ENCODE measurements at places on chromosomes 7 and 10.

DNA sequence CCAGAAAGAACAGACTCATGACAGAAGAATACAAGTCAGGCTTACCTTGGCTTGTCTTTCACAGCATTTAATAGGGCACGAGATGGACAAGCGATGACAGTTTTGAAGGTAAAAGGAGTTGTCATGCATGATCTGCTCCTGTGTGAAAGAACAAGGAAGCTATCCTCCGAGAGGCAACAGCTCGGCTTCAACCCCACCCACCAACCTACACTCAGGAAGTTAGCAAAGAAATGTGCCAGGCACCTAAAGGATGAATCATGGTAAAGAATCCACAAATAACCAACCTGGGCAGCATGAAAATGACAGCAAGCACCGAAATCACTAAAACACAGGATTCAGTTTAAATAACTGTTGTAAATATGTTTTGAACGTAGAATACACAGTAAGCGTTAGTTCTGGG lies 700.2 kb downstream of the TYW1 start:
- H3K4me1 ChIP-seq = no peaks in the 10 kb centered on the region
- no peak for DNase-seq
- H3K4me3 ChIP-seq = no peak overlapping the region
- no peaks in the 10 kb centered on the region for H3K27me3 ChIP-seq
- no peak overlapping the region for H3K27ac ChIP-seq

- H3K27me3 ChIP-seq = no peaks in the 10 kb centered on the region
- H3K27ac ChIP-seq = no peak overlapping the region
- no peaks in the 10 kb centered on the region for H3K4me1 ChIP-seq
- no peak overlapping the region for H3K4me3 ChIP-seq
- no peaks in the 10 kb centered on the region for H3K36me3 ChIP-seq
- DNase-seq = no peak
Observed at GRCh38 chr7:55164527-55164926, 145.7 kb downstream of the EGFR start.

DNA sequence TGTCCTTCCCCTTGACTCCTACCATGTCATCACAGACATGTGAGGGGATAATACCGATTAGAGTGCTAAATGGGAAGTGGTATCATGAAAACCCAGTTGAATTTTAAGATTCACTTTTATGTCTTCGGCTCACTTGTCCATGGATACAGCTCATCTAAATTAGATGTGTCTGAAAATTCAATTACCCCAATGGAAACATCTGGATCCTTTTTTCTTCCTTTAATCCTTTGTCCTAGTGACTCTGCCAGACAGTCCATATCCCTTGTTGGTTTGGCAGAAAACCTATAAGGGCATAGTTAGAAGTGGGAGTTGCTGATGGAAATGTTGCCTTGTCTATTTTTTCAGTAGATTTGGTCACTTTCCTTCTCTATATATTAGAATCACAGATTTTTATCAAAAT lies 271.9 kb downstream of the MTERF1 start:
- no peaks in the 10 kb centered on the region for H3K36me3 ChIP-seq
- H3K4me3 ChIP-seq = no peak overlapping the region
- H3K27ac ChIP-seq = no peak overlapping the region
- no peaks in the 10 kb centered on the region for H3K27me3 ChIP-seq
- no peaks in the 10 kb centered on the region for H3K4me1 ChIP-seq

- H3K27ac ChIP-seq = no peak overlapping the region
- no peaks in the 10 kb centered on the region for H3K4me1 ChIP-seq
- H3K4me3 ChIP-seq = no peak overlapping the region
- no peaks in the 10 kb centered on the region for H3K36me3 ChIP-seq
- no peak for DNase-seq
Observed at GRCh38 chr10:98908868-98909267, 326.8 kb downstream of the HPSE2 start.

DNA sequence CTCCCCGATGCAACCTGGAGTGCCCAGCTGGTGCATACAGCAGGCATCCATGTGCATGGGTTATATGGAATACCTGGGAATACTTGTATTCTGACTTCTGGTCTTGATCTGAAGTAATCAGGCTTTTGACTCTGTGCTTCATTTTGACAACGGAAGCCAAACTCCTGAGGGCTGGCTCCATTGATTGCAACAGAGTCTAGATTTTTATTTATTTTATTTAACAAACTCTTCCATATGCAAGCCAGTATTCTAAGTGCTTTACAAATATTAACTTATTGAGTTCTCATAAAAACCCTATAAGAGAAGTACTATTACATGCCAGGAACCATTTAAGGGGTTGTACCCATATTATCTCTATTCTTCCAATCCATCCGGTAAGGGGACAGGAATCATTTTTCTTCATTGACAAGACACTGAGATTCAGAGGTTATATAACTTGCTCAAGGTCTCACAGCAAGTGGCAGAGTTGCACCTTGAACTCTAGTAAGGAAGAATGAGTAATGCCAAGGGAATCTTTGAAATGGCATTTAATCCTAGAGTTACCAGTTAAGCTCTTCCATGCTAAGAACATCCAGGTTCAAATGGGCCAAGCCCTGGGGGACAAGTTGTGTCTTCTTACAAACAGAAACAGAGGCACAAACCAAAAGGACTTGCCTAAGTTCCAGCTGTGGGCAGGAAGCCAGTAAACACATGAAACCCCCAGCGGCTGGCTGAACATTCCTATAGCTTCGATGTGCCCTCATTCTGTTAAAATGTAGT lies 241.0 kb downstream of the WDR11 start:
- no peaks in the 10 kb centered on the region for H3K4me1 ChIP-seq
- no peak overlapping the region for H3K27ac ChIP-seq
- no peaks in the 10 kb centered on the region for H3K36me3 ChIP-seq
- no peak overlapping the region for H3K4me3 ChIP-seq

- no peak overlapping the region for H3K4me3 ChIP-seq
- H3K4me1 ChIP-seq = no peaks in the 10 kb centered on the region
- H3K36me3 ChIP-seq = no peaks in the 10 kb centered on the region
- H3K27ac ChIP-seq = no peak overlapping the region
Observed at GRCh38 chr7:30920021-30920583, 8.4 kb downstream of the AQP1 start.

DNA sequence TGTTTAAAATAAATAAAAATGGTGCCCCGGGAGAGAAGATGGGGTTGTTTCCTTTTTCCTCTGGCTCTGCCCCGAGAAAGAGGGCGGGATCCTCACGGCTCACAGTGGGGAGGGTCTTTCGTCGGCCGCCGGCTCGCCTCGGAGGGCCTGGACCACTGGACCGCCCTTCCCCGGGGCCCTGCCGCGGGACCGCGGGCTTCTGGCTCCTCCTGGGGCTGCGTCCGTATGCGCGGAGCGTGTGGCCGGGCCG lies 3.5 kb upstream of the IGF2BP3 start:
- DNase-seq = no peak
- peaks cover 3% of the 10 kb centered on the region for H3K36me3 ChIP-seq
- no peak overlapping the region for H3K4me3 ChIP-seq
- peaks cover 68% of the 10 kb centered on the region for H3K27me3 ChIP-seq
- peaks cover 29% of the 10 kb centered on the region for H3K4me1 ChIP-seq
- H3K27ac ChIP-seq = no peak overlapping the region

DNA sequence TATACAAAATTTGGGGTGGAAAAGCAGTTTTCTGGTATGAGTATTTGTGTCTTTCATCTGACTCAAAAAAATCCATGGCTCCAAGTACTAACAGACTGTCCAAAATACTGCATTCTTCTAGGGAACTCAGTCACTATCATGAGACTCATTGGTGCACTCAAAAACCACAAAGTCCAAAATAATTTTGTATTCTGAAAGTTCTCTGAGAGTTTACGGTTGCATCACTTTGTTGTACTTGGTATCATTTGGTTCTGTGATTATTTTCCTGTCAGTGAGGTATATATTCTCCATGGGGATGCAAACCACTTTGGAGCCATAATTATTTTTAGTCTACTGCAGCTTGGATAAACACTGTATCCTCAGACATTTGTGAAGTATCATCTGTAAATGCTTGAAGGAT lies 28.0 kb upstream of the CABCOCO1 start:
- H3K27me3 ChIP-seq = no peaks in the 10 kb centered on the region
- H3K4me1 ChIP-seq = no peaks in the 10 kb centered on the region
- H3K27ac ChIP-seq = no peak overlapping the region
- no peak overlapping the region for H3K4me3 ChIP-seq
- no peak for DNase-seq

DNA sequence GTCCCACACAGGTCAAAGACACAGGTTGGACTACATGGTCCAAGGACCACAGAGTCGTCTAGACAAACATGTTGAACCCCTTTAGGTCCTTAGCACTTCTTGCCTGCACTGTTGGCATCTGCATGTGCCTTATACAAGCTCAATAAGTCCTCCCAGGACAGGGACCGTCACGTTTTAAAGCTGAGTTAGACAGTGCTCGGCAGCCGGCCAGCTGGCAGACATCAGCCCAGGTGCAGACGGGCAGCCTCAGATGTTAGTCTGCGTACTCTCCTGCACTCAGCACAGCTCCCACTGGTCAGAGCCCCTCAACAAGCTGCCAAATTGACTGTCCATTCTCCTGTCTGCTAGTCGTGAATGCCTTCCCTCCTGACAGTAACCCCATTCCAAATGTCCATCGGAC lies 34.9 kb downstream of the PARP12 start:
- peaks cover 23% of the 10 kb centered on the region for H3K36me3 ChIP-seq
- no peaks in the 10 kb centered on the region for H3K4me1 ChIP-seq
- DNase-seq = no peak
- no peaks in the 10 kb centered on the region for H3K27me3 ChIP-seq
- H3K27ac ChIP-seq = no peak overlapping the region
- H3K4me3 ChIP-seq = no peak overlapping the region

DNA sequence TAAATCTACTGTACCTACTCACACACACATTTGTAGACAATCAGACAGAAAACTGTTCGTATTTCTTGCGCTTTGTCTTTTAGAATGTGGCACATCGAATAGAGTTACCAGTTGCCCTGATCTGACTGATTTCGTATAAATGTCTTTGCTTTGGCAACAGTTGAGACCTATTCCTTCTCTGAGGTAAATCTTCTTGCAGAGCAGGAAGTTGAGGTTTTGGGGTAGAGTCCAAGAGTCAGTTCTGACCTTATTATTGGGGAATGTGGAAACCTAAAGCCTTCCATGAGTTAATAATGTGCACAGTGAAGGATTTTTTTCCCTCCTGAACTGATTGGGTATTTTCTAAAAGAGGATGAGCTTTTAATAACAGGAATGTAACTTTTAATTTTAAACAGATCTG lies 135.3 kb downstream of the KIAA1217 start:
- H3K36me3 ChIP-seq = no peaks in the 10 kb centered on the region
- H3K4me3 ChIP-seq = no peak overlapping the region
- no peak overlapping the region for H3K27ac ChIP-seq
- no peaks in the 10 kb centered on the region for H3K27me3 ChIP-seq
- H3K4me1 ChIP-seq = no peaks in the 10 kb centered on the region
